NCI-H187 (cell line): ENCODE measurements at places on chromosomes 2 and 18.

GRCh38 chr2:174344716-174345461, 10.1 kb downstream of the SP9 start:
- no peak for DNase-seq

DNA sequence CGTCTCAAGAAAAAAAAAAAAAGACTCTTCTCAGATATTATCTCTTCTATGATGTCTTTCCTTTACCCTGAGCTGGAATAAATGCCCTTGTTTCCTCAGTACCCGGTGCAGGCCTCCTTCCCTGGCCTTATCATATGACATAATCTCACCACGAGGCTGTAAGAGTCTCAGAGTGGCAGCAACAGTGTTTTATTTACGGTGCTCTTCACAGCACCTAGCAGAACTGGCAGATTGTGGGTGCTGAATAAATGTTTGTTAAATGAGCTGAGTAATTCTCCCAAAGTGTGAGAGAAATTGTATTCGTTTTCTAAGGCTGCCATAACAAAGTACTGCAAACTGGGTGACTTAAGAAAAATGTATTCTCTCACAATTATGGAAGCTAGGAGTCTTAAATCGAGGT, 82.8 kb upstream of the CD28 start:
- DNase-seq: no peak

GRCh38 chr2:151197184-151198108, 64.2 kb downstream of the RBM43 start:
- no peak for DNase-seq

GRCh38 chr2:210626849-210627248, 70.5 kb downstream of the CPS1 start:
- no peak for DNase-seq

GRCh38 chr2:134745546-134745945, 26.7 kb upstream of the TMEM163 start:
- DNase-seq: no peak

DNA sequence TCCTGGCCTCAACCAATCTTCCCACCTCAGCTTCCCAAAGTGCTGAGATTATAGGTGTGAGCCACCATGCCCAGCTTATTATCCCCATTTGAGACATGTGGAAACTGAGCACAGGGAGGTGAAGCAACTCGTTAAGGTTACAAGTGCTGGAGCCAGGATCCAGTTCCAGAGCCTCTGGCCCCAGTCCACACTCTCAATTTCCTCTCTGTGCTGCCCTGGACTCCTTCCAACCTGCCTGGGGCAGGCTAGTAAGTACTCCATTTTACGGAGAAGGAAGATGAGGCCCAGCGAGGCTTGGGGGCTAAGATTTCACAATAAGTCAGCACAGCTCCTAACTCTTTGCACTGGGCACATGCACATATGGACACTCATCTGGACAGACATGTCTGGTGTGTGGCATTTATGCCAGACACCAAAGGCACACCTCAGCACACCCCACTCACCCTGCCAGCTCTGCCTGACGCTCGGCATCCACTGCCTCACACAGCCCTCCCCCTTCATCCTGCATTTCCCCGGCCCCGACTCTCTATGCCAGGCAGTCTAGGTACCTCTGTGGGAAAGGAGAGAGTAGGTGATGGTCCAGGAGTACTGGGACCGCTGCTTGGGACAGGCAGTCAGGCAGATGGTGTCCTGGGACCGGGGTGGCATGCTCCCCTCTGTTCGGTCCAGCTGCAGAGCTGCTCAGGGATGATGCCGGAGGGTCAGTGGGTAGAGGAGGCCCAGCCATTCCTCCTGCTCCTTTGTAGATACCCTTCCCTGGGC, 20.5 kb downstream of the CFAP65 start:
- DNase-seq: no peak

DNA sequence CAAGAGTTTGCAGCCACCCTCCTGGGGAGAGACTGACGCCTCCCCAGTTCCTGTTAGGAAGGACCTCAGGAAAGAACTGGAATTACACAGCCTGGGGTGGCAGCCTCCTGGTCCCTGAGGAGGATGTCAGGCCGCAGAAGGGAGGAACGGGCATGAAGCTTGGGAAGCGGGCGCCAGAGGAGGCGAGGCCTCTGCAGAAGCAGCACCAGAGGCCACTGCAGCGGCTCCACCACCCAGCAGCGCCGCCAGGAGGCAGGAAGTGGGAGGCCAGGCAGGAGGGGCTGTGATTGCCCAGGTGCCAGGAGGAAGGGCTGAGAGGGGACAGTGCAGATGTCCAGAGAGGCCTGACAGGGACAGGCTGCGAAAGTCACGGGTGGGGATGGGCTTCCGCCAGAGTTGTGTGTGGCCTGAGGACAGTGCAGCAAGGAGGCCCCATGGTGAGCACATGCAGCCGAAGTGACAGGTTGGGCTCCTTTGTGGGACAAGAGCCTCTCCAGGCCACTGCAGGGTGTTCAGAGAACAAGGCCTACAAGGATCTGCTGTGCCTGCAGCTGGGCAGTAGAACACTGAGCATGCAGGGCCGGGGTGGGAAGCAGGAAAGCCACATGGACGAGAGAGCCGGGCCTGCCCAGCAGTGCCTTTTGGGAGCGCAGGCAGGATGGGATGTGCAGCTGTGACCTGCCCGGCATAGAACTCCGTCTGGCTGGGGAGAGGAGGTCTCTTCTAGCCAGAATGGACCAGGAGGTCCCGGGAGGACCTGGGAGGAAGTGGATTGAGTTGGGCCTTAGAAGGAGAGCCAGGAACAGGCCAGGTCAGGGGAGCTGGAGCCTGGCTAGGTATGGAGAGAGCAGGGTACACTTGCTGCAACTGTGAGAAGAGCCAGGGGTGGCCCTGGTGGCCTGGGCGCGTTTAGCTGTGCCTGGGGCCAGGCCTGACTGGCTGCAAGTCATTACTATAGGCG, 39.1 kb upstream of the ALPP start:
- DNase-seq: no peak

DNA sequence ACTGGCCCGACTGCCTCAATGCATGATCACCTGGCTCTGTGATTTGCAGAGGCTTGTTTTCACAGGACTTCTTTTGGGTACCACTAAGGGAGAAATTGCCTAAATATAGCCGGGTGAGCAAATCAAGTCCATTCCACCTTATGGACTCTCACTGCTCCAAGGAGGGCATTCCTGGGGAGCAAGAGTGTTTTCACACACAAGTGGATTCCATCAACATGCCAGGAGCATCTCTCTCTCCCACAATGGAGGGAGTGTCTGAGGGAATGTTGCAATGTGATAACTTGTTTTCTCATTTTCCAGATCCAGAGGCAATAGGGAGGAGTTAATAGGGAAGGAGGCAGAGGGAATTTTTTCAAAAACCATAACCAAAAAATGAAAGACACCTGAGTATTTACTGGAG, 250.7 kb downstream of the SATB2 start:
- no peak for DNase-seq

DNA sequence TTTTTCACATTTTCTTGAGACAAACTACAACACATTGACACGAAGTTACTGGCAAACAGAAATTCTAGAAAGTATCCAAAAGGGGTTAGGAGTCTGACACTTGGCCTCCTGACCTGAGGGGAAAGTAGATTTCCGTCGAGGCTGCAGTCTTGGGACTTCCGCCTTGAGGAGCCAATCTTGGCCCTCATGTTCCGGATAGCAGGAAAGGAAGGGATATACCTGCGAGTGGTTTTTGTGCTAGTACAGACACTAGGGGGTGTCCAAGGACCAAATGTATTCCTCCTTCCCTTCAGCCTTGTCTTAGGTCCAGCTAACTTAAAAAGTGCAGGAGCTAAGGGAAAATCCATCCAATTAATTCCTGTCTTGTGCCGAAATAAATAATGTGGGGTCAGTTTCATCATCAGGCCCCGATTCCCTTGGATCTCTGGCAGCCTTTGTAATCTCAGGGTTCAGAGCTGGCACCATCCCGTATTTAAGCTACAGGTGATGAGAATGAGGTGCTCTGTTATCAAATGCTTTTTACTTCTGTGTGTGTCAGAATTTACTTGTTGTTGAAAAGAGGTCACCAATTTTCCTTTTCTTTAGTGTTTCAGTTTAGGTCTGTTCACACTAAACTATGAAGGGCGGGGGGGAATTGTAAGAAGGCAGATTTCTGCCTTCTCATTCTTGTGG, 330.2 kb upstream of the FANCL start:
- peak; percentile 34 for DNase-seq

- no peak for DNase-seq
Measured at GRCh38 chr2:20963867-20964266, 80.0 kb downstream of the APOB start.

GRCh38 chr2:207283356-207283755, 117.6 kb upstream of the KLF7 start:
- no peak for DNase-seq

DNA sequence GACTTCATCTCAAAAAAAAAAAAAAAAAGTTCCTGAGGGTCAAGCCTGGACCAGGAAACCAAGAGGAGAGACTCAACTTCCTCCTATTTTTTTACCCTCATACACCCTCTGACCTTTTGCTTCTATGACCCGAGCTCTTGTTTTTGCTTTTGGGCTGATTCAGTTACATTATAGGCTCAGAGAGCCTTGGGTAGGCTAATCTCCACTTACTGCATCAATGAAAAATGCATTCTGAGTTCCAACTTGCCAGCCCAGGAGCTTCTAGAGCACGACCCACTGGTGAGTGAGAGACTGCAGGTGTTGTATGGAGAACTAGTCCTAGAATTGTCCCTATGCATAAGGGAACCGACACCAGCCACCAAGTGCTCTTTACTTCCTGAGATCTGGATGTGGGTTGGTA, 91.1 kb downstream of the CABLES1 start:
- no peak for DNase-seq

DNA sequence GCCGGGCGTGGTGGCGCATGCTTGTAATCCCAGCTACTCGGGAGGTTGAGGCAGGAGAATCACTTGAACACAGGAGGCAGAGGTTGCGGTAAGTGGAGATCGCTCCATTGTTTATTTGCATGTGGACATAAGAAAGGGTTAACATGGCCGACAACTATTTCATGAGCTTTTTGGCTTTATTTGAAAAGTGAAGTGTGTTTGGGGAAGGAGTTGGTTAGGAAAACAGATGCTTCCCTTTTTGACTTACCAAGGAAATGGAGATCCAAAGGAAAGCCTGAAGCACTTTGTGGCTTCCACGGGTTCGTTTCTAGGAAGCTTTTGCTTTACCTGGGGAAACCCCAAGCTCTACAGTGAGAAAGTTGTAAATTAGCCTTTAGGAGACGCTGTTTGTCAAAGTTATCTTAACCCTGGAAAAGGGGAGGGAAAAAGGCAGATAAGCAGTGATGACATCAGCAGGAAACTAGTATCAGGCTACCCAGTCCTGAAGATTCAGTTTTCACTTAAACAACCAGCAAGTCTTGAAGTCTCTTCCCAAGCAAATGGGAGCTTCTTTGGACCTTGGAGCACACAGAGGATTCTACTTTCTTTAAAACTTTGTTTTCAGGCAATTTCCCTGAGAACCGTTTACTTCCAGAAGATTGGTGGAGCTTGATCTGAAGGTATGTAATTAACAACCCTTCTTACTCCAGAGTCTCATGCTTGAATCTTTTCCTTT, at the start of gene CASP10:
TSS of gene CASP10 (plus strand) at position 492 of the 715 bp plus-strand sequence. CDS start 2,637 bp downstream, outside the sequence.
- DNase-seq: no peak

DNA sequence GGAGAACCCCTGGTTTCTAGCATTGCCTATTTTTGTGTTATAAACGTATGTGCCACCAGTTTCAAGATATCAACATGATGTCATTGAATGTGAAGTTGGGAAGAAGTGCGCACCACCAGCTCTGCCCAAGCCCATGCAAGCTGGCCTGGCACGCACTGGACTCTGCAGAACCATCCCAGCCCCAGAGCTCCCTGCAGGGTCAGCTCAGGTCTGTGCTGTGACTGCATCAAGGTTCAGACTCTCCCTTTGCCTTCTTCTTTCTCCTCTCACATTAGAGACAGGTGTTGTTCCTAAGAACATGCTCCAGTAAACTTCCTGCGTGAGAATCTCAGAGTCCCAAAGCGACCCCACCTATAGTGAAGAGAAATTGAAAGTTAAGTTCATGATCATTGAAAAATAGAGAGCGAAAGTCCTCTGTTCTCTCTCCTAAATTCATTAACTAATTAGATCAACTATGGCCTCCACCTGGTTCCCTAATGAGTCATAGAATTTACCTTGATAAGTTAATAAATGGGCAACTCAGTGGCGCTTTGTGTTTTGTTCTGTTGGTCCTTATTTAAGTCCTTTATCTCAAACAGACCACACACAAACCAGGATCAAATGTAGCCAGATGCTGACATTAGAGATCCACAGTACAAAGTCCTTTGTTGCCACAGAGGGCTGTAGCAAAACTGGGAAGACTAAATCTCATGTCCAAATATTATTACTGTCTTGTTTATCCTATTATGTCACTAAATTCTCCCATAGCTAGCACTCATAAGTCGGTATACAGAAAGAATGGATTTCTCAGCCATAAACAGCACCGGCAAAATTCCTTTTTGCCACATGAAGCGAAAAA, 432.3 kb downstream of the STK39 start:
- DNase-seq: no peak

GRCh38 chr2:208491641-208492040, 85.0 kb downstream of the PTH2R start:
- DNase-seq: no peak

- no peak for DNase-seq
Measured at GRCh38 chr18:35086704-35087103, 45.5 kb downstream of the MAPRE2 start.

- no peak for DNase-seq
Measured at GRCh38 chr18:24766376-24766775, 305.9 kb downstream of the HRH4 start.

DNA sequence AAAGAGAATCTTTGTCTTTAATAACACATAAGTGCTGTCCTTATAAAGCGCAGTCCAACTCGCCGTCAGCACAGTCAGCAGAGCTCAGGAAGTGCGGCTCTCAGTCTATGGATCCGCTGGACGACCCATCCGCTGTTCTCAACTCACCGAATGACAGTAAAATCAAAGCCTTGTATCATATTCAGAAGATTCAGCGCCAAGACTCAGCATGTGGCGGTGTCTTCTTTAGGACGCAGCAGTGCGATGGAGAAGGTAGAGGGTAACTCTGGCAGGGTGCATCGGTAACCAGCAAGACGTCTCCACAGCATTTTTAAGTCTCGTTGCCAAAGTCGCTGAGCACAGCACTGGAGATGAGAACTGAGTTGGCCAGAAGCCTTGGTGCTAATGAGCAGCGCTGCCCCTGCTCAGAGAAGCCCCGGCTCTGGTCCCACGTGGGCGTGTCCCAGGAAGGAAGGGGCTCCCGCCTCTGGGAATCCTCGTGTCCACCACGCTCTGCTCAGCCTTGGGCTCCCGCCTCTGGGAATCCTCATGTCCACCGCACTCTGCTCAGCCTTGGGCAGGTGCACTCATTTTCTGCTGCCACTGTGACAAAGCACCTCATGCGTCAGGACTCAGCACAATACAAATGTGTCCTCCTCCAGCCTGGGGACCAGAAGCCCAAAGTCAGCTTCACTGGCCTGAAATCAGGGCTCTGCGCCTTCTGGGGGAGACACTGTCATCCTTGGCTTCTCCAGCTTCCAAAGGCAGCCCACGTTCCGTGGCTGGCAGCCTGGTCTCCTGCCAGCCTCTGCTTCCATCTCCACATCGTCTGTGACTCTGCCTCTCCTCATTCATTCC, 238.0 kb upstream of the SALL3 start:
- no peak for DNase-seq

DNA sequence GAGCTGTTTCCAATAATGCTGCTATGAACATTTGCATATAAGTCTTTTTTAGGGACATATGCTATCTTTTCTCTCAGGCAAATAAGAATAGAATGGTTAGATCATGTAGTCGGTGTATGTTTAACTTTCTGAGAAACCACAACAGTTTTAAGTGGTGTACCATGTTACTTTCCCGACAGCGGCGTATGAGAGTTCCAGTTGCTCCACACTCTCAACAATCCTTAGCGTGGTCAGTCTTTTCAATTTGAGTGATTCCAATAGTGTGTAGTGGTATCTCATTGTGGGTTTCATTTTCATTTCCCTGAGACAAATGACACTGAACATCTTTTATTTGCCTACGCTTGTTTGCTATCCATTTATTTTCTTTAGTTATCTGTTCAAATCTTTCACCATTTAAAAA, 149.5 kb downstream of the ACOXL start:
- DNase-seq: no peak
